ENCODE measurements at places on chromosomes 6 and 20. TPM values are rescaled to one million over a fixed set of nuclear protein-coding genes. Genes with fewer than 3 reads are reported as not detected.

FUT9 gene
- not detected for total RNA-seq

DEFB132 gene
- total RNA-seq: not detected

PHACTR1 gene
- total RNA-seq: 0.05 TPM

RSPH4A gene
- 0.24 TPM for total RNA-seq

CST2 gene
- total RNA-seq: not detected
